NCI-H2171 (cell line): ENCODE measurements at places on chromosomes 6 and 20.

GRCh38 chr20:10682939-10683338 lies 9.1 kb upstream of the JAG1 start:
- no peak for DNase-seq

GRCh38 chr6:70738028-70738427 lies 70.3 kb downstream of the SMAP1 start:
- no peak for DNase-seq

- no peak for DNase-seq
Measured at GRCh38 chr20:18719426-18719825, 94.2 kb upstream of the SCP2D1 start.

DNA sequence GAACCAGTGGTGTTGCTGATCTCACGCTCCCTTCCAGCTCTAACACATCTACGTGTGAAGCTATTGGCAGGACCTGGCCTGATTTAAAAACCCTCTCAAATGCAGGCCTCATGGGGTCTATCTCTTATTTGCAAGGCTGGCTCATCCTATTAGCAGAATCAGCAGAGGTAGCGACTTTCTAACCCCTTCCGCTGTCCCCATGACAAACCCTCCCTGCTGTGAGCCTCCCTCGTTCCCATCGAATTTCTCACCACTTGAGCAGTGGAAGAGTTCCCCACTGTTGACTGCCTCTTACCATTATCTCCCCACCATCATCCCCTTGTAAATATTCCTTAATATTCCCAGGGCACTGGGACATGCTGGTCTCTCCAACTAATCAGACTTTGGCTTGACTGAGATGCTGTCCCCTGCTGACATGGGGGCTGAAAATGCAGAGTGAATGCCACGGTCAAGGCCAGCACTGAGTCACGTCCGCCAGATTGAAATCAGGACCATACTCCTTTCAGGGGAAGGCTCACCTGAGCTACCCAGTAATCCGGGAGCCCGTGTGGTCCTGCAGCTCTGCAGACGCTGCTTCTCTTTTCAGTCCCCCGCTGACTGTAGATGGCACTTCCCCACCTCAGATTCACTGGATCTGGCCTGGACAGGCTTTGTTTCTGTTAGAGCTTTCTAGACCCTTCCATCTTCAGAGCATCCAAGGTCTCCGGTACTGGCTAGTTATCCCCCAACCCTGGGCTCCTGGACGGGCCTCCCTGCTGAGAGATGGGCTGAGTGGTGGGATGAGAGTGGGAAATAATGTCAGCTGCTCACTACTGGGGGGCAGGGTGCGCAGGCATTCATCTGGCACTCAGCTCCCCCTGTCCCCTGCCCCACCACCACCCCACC lies 23.1 kb downstream of the AAR2 start:
- DNase-seq: no peak

GRCh38 chr6:56890683-56891429 lies 64.1 kb upstream of the BEND6 start:
- DNase-seq: no peak

- no peak for DNase-seq
Measured at GRCh38 chr6:150380256-150380655, 11.4 kb downstream of the IYD start.

DNA sequence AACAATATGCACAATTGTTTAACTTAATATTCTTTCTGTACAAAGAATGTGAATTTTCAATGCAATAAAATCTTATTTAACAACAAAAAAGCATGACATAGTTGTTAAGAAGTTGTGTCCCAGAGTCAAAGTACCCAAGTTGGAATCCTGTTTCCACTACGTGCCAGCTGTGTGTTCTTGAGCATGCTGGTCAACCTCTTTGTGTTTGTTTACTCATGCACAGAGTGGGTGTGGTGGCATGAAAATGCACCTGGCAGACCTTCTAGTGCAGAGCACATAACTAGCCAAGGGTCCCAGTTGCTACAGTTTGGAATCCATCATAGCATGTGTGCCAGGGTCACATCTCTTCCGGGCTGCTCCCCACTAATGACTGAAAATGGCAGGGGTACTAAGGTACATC lies 24.7 kb upstream of the MOCS1 start:
- DNase-seq: no peak
